ENCODE measurements at places on chromosomes 13 and 19.

DNA sequence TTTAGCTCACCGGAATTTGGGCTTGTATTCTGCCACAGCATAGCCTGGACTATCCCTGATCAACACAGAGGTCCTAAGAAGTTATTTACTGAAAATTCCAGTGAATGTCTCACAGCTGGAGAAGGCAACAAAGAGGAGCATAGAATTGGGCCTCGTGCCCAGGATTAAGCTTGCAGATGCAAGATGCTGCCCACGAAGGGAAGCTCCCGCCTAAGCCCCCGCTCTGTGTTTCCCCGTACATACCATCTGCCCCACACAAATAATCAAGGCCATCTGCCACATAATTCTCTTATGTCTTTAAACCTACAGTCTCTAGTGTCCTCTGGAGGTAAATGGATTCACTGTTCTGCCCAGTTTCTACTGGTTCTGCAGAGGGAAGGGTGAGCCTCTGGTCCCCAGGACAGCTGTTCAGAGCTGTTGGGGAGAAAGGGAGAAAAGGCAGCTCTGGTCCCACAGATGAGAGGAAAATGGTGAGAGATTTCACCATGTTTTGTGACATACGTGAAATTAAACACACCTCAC is 7.4 kb upstream of the TPP2 start:
- no peaks in the 10 kb centered on the region for H3K4me1 ChIP-seq
- no peaks in the 10 kb centered on the region for H3K27me3 ChIP-seq
- no peak overlapping the region for H3K4me3 ChIP-seq
- H3K27ac ChIP-seq, result no peak overlapping the region

- no peak overlapping the region for H3K4me3 ChIP-seq
- H3K27ac ChIP-seq, result no peak overlapping the region
- H3K27me3 ChIP-seq, result no peaks in the 10 kb centered on the region
- peaks cover 10% of the 10 kb centered on the region for H3K4me1 ChIP-seq
- no peak for DNase-seq
- no peaks in the 10 kb centered on the region for H3K36me3 ChIP-seq
These were observed 152.9 kb downstream of the SIPA1L3 start for GRCh38 chr19:38059897-38060296.

GRCh38 chr13:49210669-49211068 is 9.5 kb upstream of the MLNR start:
- no peak for DNase-seq
- H3K4me3 ChIP-seq, result no peak overlapping the region
- H3K36me3 ChIP-seq, result peaks cover 45% of the 10 kb centered on the region
- no peaks in the 10 kb centered on the region for H3K4me1 ChIP-seq

DNA sequence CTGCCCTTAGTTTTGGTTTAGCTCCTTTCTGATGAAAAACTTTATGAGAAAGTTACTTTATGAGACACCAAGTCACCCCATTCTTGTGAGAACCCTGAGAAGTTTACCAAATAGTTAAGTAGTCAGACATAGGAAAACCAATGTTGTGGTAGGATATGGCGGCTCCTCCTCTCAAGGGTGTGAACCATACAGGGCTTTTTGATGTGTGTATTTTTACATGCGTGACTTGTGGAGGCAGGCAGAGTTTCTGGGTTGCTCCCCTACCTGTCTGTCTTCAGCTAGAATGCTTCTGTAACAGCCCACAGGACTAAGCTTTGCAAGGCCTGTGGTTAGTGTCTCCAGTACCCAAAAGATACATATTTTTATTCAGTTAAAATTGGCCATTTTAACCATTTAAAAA is 18.3 kb downstream of the UBAC2 start:
- no peak for DNase-seq
- H3K36me3 ChIP-seq, result peaks cover 17% of the 10 kb centered on the region
- H3K27me3 ChIP-seq, result no peaks in the 10 kb centered on the region

- peaks cover 3% of the 10 kb centered on the region for H3K36me3 ChIP-seq
- H3K4me3 ChIP-seq, result no peak overlapping the region
- H3K27me3 ChIP-seq, result no peaks in the 10 kb centered on the region
- no peak overlapping the region for H3K27ac ChIP-seq
- H3K4me1 ChIP-seq, result no peaks in the 10 kb centered on the region
- DNase-seq, result no peak
These were observed 277.1 kb downstream of the IRS2 start for GRCh38 chr13:109509154-109509900.

Data from H9 (cell line).